K562 (cell line): ENCODE measurements at places on chromosomes 7 and 10. TPM values are rescaled to one million over a fixed set of nuclear protein-coding genes. Genes with fewer than 3 reads are reported as not detected.

DNA sequence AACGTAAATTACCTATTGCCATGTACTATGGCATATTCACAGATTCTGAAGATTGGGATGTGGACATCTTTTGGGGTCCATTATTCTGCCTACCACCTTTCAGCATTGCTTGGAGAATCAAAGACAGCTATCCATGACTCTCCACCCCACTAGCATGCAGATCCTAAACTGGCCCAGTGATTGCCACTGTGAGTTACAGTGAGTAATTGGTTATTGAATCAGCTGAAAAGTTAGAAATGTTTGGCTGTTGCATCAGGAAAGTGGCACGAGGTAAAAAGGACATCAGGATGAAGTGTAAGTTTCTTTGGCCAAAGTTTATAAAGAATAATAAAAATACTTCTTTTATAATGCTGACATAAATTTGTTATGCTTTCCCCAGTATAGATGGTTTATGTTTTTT, 148.2 kb upstream of the ETV1 start:
- DNase-seq, result no peak

- DNase-seq, result no peak
Observed at GRCh38 chr7:75977743-75978142, 16.7 kb downstream of the TMEM120A start.

DNA sequence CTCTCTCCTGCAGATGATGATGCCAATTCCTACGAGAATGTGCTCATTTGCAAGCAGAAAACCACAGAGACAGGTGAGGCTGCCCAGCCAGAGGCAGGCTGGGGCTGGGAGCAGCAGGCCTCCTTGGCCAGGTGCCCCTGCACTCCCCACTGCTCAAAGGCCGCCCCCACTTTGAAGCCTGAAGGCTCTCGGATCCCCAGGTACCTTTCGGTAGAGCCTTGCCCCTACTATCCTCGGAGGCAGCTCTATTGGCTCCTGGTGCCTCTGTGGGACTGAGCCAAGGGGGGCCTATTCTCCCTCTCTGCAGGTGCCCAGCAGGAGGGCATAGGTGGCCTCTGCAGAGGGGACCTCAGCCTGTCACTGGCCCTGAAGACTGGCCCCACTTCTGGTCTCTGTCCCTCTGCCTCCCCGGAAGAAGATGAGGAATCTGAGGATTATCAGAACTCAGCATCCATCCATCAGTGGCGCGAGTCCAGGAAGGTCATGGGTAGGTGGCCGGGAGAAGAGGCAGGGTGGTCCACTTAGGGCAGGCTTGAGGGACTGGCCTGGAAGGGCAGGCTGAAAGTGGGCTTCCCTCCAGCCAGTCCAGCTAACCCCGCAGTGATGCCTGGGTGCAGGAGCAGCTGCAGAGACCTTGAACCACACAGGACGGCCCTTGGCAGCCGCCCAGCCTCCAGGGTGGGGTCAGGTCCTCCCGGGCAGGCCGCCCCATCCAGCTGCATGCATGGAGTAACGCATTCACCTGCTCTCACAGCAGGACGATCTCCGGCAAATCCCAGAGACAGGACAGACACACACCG, 14.1 kb downstream of the LAT2 start:
- DNase-seq, result no peak

DNA sequence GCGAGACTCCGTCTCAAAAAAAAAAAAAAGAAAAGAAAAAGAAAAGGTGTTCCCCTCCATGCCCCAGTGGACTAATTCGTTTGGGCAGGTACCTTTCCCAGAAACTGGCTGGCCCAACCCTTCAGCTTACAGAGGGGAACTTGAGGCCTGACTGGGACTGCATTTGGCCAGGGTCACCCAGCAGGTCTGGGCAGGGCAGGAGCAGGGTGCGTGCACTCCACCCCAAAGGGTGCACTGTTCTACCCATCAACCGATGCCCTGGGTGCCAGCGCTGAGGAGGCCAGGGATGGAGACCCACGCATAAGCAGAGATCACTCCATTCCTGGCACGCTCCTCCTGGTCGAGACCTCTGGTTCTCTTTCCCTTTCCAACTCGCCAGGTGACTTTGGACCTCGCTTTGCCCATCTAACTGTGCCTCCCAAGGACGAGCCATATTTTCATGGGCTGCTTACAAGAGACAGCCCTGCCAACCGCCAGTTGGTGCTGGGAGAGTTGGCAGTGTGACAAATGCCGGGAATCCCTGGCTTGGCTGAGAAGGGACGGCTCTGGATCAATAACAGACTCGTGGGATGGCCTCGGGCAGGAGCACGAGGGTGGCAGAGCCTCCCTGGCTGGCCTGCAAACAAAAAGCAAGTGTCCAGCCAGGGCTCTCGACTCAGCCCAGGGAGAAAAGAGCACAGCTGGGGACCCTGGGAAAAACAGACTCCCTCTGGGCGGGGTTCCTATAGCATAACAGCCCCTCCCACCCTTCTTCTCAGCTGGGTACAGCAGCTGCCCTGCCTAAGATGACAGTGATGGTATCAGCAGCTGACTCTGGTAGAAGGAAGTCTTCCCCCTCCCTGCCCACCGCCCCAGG, 7.9 kb downstream of the HSPB1 start:
- DNase-seq, result peak; percentile 55

DNA sequence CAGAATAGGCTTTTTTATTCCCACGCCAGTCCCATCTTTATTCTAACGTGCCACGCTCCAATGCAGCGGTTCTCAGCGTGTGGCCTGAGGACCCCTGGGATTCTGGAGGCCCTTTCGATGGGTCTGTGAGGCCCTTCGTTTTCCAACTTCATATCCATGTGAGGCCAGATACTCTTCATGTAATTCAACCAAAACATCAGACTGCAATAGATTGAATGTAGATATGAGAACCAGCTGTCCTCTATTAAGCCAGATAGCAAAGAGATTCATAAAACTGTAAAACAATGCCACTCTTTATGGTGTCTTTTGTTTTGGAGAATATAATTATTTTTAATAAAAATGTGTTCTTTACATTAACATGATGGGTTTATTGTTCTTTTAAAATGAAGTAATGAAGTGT, 53.2 kb upstream of the KMT2C start:
- DNase-seq, result no peak

The TMEM229A gene
- not detected in 2 replicates for total RNA-seq
